Breast epithelium (tissue), 4 donors: ENCODE measurements at places on chromosomes 16 and 17. TPM values are rescaled to one million over a fixed set of nuclear protein-coding genes. Genes with fewer than 3 reads are reported as not detected.
A peak's percentile ranks its signal among the peaks of the same experiment; 100 is the strongest.

DNA sequence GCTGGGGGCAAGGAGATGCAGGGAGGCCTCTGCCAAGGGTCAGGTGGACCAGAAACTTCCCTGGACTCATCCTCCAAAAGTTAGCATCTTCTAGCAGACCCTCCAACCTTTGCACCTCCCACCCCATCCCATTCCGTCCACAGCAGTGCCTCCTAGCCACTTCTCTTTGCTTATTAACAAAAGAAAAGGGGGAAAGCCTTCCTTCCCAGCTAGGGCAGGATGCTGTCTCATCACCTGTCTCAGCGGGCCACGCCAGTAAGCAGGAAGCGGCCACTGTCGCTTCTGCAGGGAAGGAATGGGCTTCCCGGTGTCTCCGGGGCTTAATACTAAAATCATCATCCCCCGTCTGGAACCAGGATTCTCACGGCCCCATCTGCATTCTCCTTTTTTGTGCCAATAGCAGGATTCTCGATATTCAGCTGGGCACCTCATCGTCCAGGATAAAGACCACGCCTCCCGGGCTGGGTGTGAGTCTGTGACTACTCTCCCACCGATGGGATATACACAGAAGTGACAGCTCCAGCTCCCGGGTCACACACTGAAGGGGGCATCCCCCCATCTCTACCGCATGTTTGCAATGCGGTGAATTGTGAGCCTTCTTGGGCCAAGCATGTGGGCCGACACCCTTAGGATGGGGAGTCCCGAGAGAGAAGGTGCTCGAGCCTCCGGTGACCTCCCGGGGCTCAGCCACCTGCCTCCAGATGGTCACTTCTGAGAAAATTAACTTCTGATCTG lies 15.5 kb upstream of the RBFOX3 start:
- DNase-seq, result peak; percentile 42

DNA sequence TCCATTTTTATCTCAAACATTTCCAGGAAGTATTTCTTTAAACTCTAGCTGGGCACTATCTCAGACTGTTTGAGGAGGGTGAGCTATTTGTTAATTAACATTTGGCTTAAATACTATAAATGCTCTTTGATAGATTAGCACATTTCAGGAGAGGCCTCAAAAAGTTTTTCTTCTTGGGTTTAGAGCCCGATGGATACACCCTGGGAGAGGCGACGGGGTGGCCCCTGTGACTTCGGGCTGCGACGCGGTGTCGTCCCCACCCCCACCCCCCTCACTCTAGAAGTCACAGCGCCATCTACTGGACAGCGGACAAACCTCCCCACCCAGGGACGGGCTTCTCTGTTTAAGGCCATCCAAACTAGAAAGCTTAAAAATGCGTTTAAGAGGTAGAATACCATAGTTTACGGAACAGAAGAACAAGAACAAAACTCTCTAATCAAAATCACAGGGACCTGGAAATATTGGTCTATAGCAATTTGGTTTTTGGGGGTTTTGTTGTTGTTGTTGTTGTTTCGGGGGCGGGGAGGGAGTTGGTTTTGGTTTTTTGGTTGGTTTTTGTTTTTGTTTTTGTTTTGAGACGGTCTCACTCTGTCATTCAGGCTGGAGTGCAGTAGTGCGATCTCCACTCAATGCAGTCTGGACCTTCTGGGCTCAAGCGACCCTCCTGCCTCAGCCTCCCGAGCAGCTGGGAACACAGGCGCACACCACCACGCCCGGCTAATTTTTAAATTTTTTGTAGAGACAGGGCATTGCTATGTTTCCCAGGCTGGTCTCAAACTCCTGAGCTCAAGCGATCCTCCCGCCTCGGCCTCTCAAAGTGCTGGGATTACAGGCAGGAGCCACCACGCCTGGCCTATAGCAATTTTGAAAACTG lies 254.4 kb downstream of the C16orf95 start:
- peak; percentile 34 for DNase-seq

- no peak for DNase-seq
Measured at GRCh38 chr16:8712589-8713361, 38.4 kb downstream of the ABAT start.

GRCh38 chr17:32529604-32530003 lies 42.8 kb downstream of the CDK5R1 start:
- DNase-seq, result no peak

GRCh38 chr16:73542885-73543284 lies 495.0 kb upstream of the ZFHX3 start:
- DNase-seq, result no peak

DNA sequence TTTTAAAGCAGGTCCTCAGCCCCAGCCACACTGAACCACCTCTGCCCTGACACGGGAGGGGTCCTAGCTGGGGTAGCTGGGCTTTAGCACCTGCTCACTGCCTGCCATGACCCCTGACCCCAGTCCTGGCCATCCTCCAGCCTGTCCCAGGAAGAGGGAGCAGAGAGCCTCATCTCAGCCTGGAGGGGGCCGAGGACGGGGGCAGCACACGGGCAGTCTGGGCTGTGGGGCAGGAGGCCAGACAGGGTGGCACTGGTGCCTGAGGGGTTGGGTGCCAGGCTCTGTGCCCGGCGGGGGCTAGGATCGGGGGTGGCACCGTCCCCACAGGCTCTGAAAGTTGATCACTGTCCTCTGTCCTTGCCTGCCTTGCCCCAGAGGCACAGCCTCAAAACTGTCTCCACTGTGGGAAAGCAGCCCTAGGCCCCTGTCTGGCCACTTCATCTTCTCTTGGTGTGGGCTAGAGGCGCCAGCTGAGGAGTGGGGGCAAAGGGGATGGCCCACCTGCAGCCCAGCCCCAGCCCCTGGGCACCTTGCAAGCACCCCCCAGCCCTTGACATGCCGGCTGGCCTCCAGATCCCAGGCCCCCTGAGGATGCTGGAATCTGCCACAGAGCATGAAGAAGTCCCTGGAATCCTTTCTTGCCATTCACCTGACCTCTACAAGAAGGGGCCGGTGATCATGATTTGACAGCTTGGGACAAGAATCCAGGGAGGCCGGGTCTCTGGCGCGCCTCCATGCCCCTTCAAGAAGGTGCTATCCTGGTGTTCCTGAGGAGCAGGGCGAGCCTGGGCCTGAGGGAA lies 15.7 kb downstream of the ENDOV start:
- DNase-seq, result no peak

- no peak for DNase-seq
Measured at GRCh38 chr16:1772362-1772907, at the start of gene EME2. Gene EME2, plus strand, starts transcription at chr16:1772810. Its CDS starts 418 bp downstream, at chr16:1773228.

DNA sequence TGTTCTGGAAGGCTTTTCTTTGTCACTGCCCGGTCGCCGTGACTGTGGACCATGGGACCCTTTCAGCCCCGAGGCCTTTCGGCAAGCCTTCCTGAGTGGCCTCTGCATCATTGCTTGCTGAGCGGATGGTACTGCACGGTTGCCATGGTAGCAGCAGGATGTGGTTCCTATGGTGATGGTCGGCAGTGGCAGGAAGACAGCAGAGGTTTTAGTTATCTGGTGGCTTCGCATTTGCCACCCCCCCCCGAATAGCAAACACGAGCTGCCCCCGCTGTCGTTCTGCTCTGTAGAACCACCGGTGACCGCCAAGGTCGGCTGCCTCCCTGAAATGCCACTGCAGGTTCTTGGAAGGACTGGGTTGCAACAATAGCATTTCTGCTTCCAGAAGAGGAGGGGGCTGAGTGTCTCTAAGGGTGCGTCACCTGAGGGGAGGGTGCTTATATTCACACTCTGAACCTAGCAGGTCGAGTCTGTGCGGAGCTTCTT lies 76.6 kb downstream of the CMIP start:
- DNase-seq, result no peak

- no peak for DNase-seq
Measured at GRCh38 chr16:4495766-4496165, 19.6 kb downstream of the HMOX2 start.

- DNase-seq, result no peak
Measured at GRCh38 chr16:86391486-86391885, 118.8 kb upstream of the FOXF1 start.

DNA sequence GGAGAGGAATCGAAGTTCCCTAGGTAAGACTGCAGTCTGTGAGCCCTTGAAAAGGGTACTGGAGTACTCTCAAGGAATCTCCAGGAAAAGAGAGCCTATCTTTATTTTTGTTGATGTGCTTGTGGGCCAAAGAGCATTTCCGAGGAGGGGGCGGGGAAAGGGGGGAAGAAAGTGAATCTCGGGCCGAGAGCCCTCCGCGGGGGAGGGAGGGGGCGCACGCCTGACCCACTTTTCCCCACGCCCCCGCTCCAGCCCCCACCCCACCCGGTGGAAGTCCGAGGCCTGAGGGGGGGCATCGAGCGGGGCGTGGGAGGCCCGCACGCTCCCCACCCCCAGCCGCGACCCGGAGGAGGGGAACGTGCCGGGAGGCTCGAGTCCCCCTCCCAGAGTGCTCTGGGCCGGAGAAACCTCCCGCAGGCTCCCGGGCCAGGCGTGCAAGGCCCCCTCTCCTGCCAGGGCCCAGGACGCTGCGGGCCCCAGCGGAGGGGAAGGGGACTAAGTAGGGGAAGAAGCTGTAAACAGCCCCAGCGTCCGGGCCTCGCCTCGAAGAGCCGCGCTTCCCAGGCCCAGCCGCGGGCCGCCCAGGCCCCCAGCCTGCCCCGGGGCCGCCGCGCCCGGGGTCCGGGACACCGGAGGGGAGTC lies 444 bp downstream of the HELZ start:
- DNase-seq, result no peak

DNA sequence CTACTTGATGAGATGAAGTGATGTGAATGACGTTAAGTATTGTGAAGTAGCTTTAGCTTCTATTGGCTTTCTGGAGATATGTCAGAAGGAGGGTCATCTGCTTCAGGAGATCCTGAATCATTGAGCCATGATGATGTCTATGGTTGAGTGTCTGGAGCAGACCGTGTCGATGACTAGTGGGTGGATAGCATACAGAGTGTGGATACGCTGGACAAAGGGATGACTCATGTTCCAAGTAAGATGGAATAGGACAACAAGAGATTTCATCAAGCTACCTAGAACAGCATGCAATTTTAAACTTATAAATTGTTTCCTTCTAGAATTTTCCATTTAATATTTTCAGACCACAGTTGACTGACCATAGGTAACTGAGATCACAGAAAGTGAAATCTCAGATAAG lies 116.1 kb upstream of the RBBP6 start:
- DNase-seq, result no peak

DNA sequence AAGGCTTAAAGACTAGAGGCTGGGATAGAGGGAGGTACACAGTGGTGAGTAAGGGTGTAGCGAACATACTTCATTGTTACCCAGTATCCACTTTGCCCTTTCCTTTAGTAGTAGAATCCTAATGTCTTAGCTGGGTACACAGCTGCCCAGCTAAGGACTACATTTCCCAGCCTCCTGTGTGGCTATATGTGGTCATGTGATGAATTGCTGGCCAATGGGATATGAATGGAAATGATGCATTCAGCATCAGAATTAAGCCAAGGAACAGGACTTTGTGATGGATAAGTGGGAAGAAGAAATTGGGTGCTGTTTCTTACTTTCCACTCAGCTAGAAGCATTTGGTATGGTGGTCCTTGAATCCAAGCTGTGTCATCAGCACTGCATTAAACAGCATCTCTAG lies 55.9 kb downstream of the FOXL1 start:
- DNase-seq, result no peak

DNA sequence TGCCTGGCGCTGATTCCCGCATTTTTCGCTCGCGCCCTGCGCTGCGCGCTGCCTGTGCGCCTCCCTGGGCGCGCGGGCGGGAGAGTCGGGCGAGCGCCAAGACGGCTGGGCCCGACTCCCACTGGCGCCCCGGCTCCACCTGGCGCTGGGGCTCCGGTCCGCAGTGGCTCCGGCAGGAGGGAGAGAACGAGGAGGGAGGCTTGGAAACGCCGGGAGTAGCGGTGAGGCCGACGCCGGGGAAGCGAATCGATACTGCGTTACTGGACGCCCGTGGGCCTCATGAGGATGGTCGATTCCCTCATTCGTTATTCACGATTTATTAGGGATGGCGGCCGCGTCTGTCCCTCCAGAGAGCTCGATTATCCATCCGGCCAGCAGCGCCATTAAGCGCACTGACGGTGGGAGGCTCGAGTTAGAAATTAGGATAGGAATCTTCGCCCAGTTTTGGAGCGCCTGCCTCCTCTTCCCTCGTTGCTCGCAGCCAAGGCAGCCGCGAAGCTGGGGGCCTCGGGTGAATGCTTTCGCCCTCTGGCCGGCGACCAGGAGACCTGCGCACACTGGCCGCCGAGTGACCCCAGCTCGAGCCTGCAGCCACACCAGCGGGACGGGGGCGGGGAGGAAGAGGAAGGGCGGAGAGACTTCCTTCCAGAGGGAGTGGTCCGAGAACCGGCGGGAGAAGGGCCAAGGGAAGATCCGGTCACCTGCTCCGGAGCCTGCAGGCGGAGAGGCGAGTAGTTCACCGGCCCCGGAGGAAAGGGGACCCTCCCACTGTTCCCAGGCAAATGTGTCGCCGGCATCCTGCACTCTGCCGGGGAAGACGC lies 1.3 kb upstream of the PCGF2 start:
- DNase-seq, result peak; percentile 72

GRCh38 chr17:13750816-13751793 lies 149.4 kb upstream of the HS3ST3A1 start:
- no peak for DNase-seq

GRCh38 chr17:11928436-11928835 lies 68.8 kb downstream of the ZNF18 start:
- no peak for DNase-seq

- DNase-seq, result no peak
Measured at GRCh38 chr17:34736611-34737010, 157.2 kb downstream of the TMEM132E start.

DNA sequence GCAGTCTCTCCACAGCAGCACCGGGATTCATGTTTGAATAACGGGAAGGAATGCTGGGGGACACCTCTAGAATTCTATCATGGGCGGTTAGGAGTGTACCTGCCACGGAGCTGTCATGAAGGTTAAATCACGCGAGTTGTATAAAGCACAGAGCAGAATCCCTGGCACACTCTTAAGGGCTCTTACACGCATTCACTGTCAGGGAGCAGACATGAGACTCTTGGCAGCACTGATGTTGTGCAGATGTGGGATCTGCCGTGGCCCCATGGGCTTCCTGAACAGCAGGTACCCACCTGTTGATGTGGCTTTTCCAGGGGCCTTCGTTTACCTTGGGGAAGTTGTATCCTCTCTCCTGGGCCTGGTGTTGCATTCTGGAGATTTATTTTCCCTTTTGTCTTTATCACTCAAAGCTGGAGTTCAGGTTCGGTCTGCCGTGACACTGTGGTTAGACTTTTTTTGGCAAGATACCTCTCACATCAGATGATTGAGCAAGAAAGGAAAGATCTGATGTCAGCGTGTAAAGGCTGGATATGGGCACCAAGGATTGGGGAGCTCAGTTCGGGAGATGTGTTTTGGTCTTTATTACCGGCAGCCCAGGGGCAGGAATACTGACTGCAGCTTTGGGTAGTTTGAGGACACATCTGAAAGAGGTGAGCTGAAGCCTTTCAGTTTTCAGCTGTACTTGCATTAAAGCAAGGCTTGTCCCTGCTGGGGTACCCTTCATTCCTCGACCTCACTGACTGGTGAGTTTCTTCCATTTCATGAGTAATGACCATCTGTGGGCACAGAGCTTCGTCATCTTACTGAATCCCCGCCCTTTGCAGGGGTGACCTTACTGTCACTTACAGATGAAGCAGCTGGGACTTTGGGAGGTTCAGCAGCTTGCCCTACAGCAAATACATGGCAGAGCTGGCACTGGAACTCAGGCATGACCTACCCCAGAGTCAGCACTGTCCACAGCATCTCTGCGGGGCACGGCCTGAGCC lies 19.3 kb downstream of the KNOP1 start:
- DNase-seq, result no peak

GRCh38 chr17:3527896-3528295 lies 29.7 kb downstream of the TRPV3 start:
- no peak for DNase-seq

GRCh38 chr16:78663690-78664089 lies 564.2 kb downstream of the WWOX start:
- DNase-seq, result no peak

The AATK gene
- 0.73 TPM for total RNA-seq

The KRT20 gene
- total RNA-seq, result not detected

The CSH2 gene
- not detected for total RNA-seq

The TBC1D3 gene
- total RNA-seq, result not detected

The CDH5 gene
- 52.8 TPM for total RNA-seq

The ZNF213 gene
- total RNA-seq, result 5.6 TPM
